Mammary epithelial cell (primary cell): ENCODE measurements at places on chromosomes 11 and 22. TPM values are rescaled to one million over a fixed set of nuclear protein-coding genes. Genes with fewer than 3 reads are reported as not detected.

The VSIG10L2 gene
- not detected for total RNA-seq

The MS4A7 gene
- total RNA-seq, result not detected

The TCP11L1 gene
- total RNA-seq, result 51.2 TPM

The ZNF195 gene
- total RNA-seq, result 41.8 TPM

The ACRV1 gene
- not detected for total RNA-seq

The RIBC2 gene
- total RNA-seq, result 0.38 TPM in 1 of 2 replicates, not detected in the other

The VSIG2 gene
- total RNA-seq, result not detected in 2 replicates

The TMEM86A gene
- total RNA-seq, result 3.3 TPM

The MRPL16 gene
- total RNA-seq, result 27.7 TPM

The PLAAT3 gene
- total RNA-seq, result 6.3 TPM

The CCDC15 gene
- 2.3 TPM for total RNA-seq

The SCGB1D1 gene
- not detected for total RNA-seq

The OR4X1 gene
- not detected for total RNA-seq

The PAX6 gene
- 1.0 TPM for total RNA-seq

The CTTN gene
- total RNA-seq, result 394 and 452 TPM in 2 replicates

The CFAP300 gene
- total RNA-seq, result 6.4 and 8.8 TPM in 2 replicates

The RASD2 gene
- total RNA-seq, result not detected in 2 replicates

The NRXN2 gene
- total RNA-seq, result 2.6 and 4.5 TPM in 2 replicates

The RCOR2 gene
- 0.17 TPM for total RNA-seq

The GAS2 gene
- total RNA-seq, result 1.3 and 1.4 TPM in 2 replicates

The ZP1 gene
- total RNA-seq, result not detected

The PHLDA2 gene
- 9.5 TPM for total RNA-seq

The ETS1 gene
- total RNA-seq, result 110 and 115 TPM in 2 replicates

The DBX1 gene
- not detected in 2 replicates for total RNA-seq

The PRODH gene
- total RNA-seq, result 2.7 TPM

The TPBGL gene
- not detected for total RNA-seq

The GP1BB gene
- total RNA-seq, result 1.5 TPM

The SCN3B gene
- 1.2 TPM for total RNA-seq

The LMNTD2 gene
- 2.3 TPM for total RNA-seq

The LARGE1 gene
- total RNA-seq, result 10.9 and 14.6 TPM in 2 replicates

The P2RY6 gene
- under 0.01 TPM for total RNA-seq

The SYTL2 gene
- total RNA-seq, result 6.2 and 7.7 TPM in 2 replicates

The RAG1 gene
- total RNA-seq, result 1.0 TPM

The ACTN3 gene
- not detected in 2 replicates for total RNA-seq

The USP2 gene
- 3.0 TPM for total RNA-seq

The ABCG4 gene
- 0.33 TPM for total RNA-seq

The MYBPC3 gene
- total RNA-seq, result not detected

The NLRP6 gene
- total RNA-seq, result not detected in 2 replicates

The OR51B5 gene
- total RNA-seq, result not detected

The LMO2 gene
- total RNA-seq, result 1.4 and 1.8 TPM in 2 replicates

The OR52I1 gene
- total RNA-seq, result not detected

The LRRN4CL gene
- 0.13 and 0.24 TPM in 2 replicates for total RNA-seq

The MRPL48 gene
- total RNA-seq, result 12.8 TPM

The RAB36 gene
- 3.2 and 8.6 TPM in 2 replicates for total RNA-seq

The STT3A gene
- total RNA-seq, result 172 and 206 TPM in 2 replicates

The SEC14L2 gene
- total RNA-seq, result 266 TPM

The GGT5 gene
- total RNA-seq, result not detected in 2 replicates

The GAL gene
- total RNA-seq, result 1.1 and 1.8 TPM in 2 replicates

The XKR3 gene
- not detected for total RNA-seq

The ABCC8 gene
- total RNA-seq, result 0.17 TPM

The GPHA2 gene
- not detected in 2 replicates for total RNA-seq
